ENCODE measurements at places on chromosomes 12 and 14. TPM values are rescaled to one million over a fixed set of nuclear protein-coding genes. Genes with fewer than 3 reads are reported as not detected.

Gene DBX2
- total RNA-seq, result not detected

Gene NANOG
- total RNA-seq, result 229 TPM

Gene RCOR1
- 23.1 TPM for total RNA-seq

Gene PPM1H
- total RNA-seq, result 36.1 TPM

Gene ADAMTS20
- 4.5 TPM for total RNA-seq

Gene OR6C2
- total RNA-seq, result not detected

Gene RGS6
- 0.63 TPM for total RNA-seq

Gene RAD51AP1
- 42.4 TPM for total RNA-seq

Gene RDH5
- 4.2 TPM for total RNA-seq

Gene SIRT4
- total RNA-seq, result 4.1 TPM

Gene CLEC4D
- not detected for total RNA-seq

Gene SLCO1B1
- total RNA-seq, result not detected

Gene GNG2
- total RNA-seq, result 17.9 TPM

Gene RTN1
- total RNA-seq, result 2.8 TPM

Gene RERG
- 0.55 TPM for total RNA-seq

Gene YLPM1
- total RNA-seq, result 69.0 TPM

Gene SYNDIG1L
- total RNA-seq, result 3.0 TPM

Gene ORMDL2
- 34.1 TPM for total RNA-seq

GRCh38 chr14:105411017-105411941, 8.3 kb upstream of the MTA1 start:
- H3K4me3 ChIP-seq, result peak overlapping the region; percentile 19
- no peak overlapping the region for H3K27ac ChIP-seq
- H3K27me3 ChIP-seq, result peaks cover 45% of the 10 kb centered on the region
- H3K4me1 ChIP-seq, result peaks cover 6% of the 10 kb centered on the region
- DNase-seq, result no peak

- H3K27me3 ChIP-seq, result no peaks in the 10 kb centered on the region
- H3K27ac ChIP-seq, result no peak overlapping the region
- no peak overlapping the region for H3K4me3 ChIP-seq
- peaks cover 2% of the 10 kb centered on the region for H3K36me3 ChIP-seq
- no peak for DNase-seq
Measured at GRCh38 chr12:113393749-113394148, 9.9 kb downstream of the SDS start.

- no peaks in the 10 kb centered on the region for H3K27me3 ChIP-seq
- H3K27ac ChIP-seq, result no peak overlapping the region
- no peak overlapping the region for H3K4me3 ChIP-seq
- no peaks in the 10 kb centered on the region for H3K36me3 ChIP-seq
- H3K4me1 ChIP-seq, result no peaks in the 10 kb centered on the region
Measured at GRCh38 chr12:61536525-61536924, 723.7 kb upstream of the USP15 start.

GRCh38 chr12:82008251-82008650, 249.1 kb upstream of the PPFIA2 start:
- no peaks in the 10 kb centered on the region for H3K36me3 ChIP-seq
- H3K27ac ChIP-seq, result no peak overlapping the region
- no peak overlapping the region for H3K4me3 ChIP-seq
- no peaks in the 10 kb centered on the region for H3K4me1 ChIP-seq

GRCh38 chr14:58439476-58439875, 12.0 kb downstream of the KIAA0586 start:
- H3K27me3 ChIP-seq, result no peaks in the 10 kb centered on the region
- H3K4me1 ChIP-seq, result no peaks in the 10 kb centered on the region
- no peak overlapping the region for H3K27ac ChIP-seq
- no peak overlapping the region for H3K4me3 ChIP-seq

DNA sequence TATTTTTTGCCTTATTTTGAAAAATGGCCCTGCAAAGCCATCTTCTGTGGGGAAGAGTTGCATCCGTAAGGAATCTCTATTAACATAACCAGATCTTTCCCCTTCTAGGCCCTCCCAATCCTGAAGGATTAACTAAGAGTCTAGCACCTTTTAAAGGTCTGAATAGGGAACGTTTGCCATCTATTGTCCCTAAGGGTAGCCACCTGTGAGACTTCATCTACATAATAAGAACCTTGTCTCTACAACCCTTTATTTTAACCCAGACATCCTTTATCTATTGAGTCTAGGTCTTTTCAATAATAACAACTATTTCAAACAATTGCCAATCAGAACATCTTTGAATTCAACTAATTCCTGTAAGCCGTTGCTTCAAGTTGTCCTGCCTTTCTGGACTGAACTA, 4.4 kb downstream of the EDDM3B start:
- DNase-seq, result no peak
- H3K36me3 ChIP-seq, result no peaks in the 10 kb centered on the region
- H3K4me1 ChIP-seq, result peaks cover 8% of the 10 kb centered on the region
- H3K27ac ChIP-seq, result no peak overlapping the region
- no peak overlapping the region for H3K4me3 ChIP-seq

DNA sequence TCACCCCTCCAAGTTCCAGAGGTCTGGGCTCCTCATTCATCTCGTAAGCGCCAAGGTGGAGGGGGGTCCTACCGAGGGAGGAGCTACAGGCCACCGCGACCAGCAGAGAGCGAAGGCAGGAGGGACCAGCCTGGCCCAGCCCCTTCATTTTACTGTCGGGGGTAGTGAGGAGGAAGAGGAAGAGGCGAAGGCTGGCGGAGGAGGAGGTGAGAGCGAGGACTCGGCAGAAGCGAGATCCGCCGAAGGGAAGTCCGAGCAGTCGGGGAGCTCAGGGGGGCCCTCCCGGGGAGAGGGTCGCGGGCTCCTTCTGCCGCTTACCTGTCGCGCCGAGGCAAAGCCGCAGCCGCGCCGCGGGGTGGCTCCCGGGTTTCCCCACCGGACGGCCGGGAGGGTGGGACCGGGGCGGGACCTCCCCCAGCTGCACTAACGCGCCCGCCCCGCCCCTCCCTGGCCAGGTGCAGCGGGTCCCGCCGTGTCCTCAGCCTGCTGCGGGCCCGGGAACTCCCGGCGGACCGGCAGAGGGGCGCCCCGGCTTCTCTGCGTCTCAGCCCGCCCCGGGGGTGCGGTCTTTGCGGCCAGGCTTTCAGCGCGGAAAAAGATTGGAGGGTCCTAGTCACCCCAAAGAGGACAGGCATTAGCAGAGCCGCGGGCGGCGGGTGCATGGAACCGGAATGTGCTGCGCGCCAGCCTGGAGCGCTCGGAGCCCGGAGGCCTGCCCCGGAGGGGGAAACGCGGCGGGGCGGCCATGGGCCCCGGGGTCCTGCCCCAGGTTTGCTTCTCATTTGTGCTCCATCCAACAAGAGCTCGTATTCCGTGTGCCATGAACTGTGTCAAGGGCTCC, at the start of gene GALNT6:
Gene GALNT6, minus strand, starts transcription at position 124 of the 841 bp plus-strand sequence. CDS start 11,625 bp downstream, outside the sequence.
- DNase-seq, result peak; percentile 92
- H3K4me1 ChIP-seq, result peaks cover 8% of the 10 kb centered on the region
- no peaks in the 10 kb centered on the region for H3K27me3 ChIP-seq
- peak within 1 kb of the TSS; percentile 68 for H3K27ac ChIP-seq

DNA sequence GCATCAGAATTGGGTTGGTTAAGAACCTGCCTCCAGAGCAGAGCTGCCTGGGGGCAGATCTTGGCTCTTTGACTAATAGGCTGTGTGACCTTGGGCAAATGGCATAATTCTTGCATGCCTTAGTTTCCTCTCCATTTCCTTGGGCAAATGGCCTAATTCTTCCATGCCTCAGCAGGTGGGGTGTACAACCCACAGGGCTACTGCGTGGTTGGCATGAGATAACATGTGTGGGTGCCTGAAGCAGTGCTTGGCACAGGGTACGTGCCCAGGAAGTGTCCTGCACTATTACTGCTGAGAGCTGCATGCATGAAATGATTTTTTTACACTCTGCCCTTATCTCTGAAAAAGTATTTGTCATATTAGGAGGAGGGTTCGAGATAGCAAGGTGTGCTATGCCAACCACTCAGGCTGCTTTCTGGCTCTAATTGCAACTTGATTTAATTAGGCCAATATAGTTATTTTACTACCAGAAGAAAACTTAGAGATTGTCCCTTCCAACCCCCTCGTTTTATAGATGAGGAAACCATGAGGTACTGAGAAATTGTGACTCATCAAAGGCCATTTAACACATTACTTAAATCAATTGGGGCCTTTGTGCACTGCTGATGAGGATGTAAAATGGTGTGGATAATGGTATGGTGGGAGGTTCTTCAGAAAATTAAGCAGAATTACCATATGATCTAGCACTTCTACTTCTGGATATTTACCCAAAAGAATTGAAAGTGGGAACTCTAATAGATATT, 161.6 kb upstream of the HIF1A start:
- no peak for DNase-seq
- no peaks in the 10 kb centered on the region for H3K27me3 ChIP-seq
- H3K4me1 ChIP-seq, result peaks cover 5% of the 10 kb centered on the region
- H3K36me3 ChIP-seq, result no peaks in the 10 kb centered on the region

GRCh38 chr14:79037106-79037505, 866.9 kb downstream of the NRXN3 start:
- H3K4me3 ChIP-seq, result no peak overlapping the region
- H3K4me1 ChIP-seq, result no peaks in the 10 kb centered on the region
- no peaks in the 10 kb centered on the region for H3K36me3 ChIP-seq
- no peak overlapping the region for H3K27ac ChIP-seq
- DNase-seq, result no peak

GRCh38 chr12:98951406-98951805, 306.3 kb downstream of the APAF1 start:
- no peak for DNase-seq
- peaks cover 3% of the 10 kb centered on the region for H3K4me1 ChIP-seq
- H3K36me3 ChIP-seq, result no peaks in the 10 kb centered on the region
- no peak overlapping the region for H3K4me3 ChIP-seq

GRCh38 chr12:93798279-93799151, 121.3 kb downstream of the CRADD start:
- H3K27ac ChIP-seq, result no peak overlapping the region
- no peaks in the 10 kb centered on the region for H3K36me3 ChIP-seq
- H3K4me1 ChIP-seq, result no peaks in the 10 kb centered on the region
- no peaks in the 10 kb centered on the region for H3K27me3 ChIP-seq

- no peaks in the 10 kb centered on the region for H3K36me3 ChIP-seq
- DNase-seq, result no peak
- no peaks in the 10 kb centered on the region for H3K27me3 ChIP-seq
- H3K27ac ChIP-seq, result no peak overlapping the region
Measured at GRCh38 chr14:67276131-67276530, 34.9 kb downstream of the PALS1 start.

- H3K27ac ChIP-seq, result no peak overlapping the region
- no peak for DNase-seq
- no peak overlapping the region for H3K4me3 ChIP-seq
- H3K36me3 ChIP-seq, result no peaks in the 10 kb centered on the region
- no peaks in the 10 kb centered on the region for H3K27me3 ChIP-seq
Measured at GRCh38 chr12:50249464-50250182, 33.7 kb downstream of the LIMA1 start.

DNA sequence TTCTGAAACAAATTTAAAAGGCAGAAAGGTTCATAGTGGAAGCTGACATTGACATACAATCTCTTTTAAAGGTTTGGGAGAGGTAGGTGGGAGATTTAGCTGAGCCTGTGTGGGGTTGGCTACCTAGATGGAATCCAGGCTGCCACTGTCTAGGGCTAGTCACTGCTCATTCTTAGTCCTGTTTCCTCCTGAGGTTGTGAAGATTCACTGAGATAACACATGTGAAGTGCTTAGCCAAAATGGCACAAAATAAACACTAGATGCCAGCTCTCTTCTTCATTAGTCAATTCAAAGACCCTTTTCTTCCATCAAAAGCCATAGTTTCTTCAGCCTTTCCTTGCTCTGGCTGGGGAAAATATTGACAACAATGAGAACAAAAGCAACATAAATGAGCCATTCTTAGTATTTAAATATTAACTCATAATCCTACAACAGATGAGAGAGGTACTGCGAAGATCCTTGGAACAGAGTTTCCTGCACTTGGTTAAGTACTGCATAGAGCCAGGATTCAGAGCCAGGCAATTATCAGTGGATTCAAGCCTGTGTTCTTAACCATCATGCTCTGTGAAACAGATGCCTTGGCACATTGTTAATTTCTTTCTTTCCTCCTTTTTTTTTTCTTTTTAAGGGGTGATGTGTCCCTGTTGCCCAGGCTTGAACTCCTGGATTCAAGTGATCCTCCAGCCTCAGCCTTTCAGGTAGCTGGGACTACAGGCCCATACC, 3.5 kb downstream of the MYF6 start:
- no peak overlapping the region for H3K27ac ChIP-seq
- H3K4me3 ChIP-seq, result no peak overlapping the region
- H3K36me3 ChIP-seq, result no peaks in the 10 kb centered on the region
- H3K27me3 ChIP-seq, result peaks cover 56% of the 10 kb centered on the region

GRCh38 chr14:27836386-27836785, 930.2 kb upstream of the FOXG1 start:
- no peak for DNase-seq
- H3K4me3 ChIP-seq, result no peak overlapping the region
- H3K27me3 ChIP-seq, result no peaks in the 10 kb centered on the region
- H3K36me3 ChIP-seq, result no peaks in the 10 kb centered on the region
- no peaks in the 10 kb centered on the region for H3K4me1 ChIP-seq

GRCh38 chr12:41629611-41630010, 441.5 kb downstream of the PDZRN4 start:
- no peak overlapping the region for H3K4me3 ChIP-seq
- H3K27me3 ChIP-seq, result no peaks in the 10 kb centered on the region
- no peaks in the 10 kb centered on the region for H3K4me1 ChIP-seq

- no peaks in the 10 kb centered on the region for H3K4me1 ChIP-seq
- H3K27ac ChIP-seq, result no peak overlapping the region
- DNase-seq, result no peak
Measured at GRCh38 chr14:89325299-89325883, 91.6 kb downstream of the FOXN3 start.

- peaks cover 4% of the 10 kb centered on the region for H3K4me1 ChIP-seq
- no peaks in the 10 kb centered on the region for H3K36me3 ChIP-seq
- no peak overlapping the region for H3K4me3 ChIP-seq
- H3K27me3 ChIP-seq, result peaks cover 60% of the 10 kb centered on the region
- no peak for DNase-seq
Measured at GRCh38 chr12:52254180-52254964, 20.1 kb upstream of the KRT86 start.

DNA sequence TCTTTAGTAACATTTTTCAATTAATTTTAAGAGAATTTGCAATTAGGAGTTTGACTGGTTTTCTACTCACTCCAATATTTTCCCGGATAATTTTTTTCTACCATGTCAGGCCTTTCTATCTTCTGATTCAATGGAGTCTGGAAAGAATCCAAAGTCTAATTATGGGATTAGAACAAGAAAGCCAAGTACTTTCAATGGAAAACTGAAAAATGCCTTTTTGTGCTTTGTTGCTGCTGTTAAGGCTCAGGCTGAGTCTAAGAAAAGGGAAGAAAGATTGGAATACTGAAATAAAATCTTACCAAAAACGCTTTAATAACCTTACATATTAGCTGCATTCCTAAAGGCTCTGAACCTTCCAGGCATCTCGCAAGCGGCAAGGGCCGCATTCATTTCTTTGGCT, 24.4 kb upstream of the DHRS4 start:
- H3K27me3 ChIP-seq, result no peaks in the 10 kb centered on the region
- H3K4me3 ChIP-seq, result no peak overlapping the region
- no peak for DNase-seq
- H3K36me3 ChIP-seq, result no peaks in the 10 kb centered on the region
- no peaks in the 10 kb centered on the region for H3K4me1 ChIP-seq
- no peak overlapping the region for H3K27ac ChIP-seq
